ENCODE measurements at places on chromosomes 12 and 14.
A peak's percentile ranks its signal among the peaks of the same experiment; 100 is the strongest.

- no peak for DNase-seq
These were observed 385.9 kb downstream of the BMP4 start for GRCh38 chr14:53570411-53571387.

GRCh38 chr12:91250273-91250665, 67.7 kb upstream of the DCN start:
- peak; percentile 85 for DNase-seq

DNA sequence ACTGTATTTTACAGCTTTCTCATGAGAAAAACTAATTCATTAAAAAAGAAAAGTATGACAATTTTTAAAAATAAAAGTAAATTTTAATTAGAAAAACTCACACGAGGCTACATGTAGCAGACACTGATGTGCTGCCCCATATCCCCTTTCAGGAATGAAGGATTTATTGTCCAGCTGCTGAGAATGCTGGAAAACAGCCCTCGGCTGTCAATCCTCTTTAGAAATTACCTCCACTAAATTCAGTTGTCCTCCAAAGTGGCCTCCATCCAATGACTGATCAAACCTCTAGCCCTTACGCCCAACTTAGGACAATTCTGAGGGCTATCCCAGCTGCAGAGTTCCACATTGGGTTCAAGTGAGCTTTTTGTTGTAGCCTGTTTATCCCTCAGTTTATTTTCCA, 29.8 kb upstream of the AP4S1 start:
- no peak for DNase-seq

DNA sequence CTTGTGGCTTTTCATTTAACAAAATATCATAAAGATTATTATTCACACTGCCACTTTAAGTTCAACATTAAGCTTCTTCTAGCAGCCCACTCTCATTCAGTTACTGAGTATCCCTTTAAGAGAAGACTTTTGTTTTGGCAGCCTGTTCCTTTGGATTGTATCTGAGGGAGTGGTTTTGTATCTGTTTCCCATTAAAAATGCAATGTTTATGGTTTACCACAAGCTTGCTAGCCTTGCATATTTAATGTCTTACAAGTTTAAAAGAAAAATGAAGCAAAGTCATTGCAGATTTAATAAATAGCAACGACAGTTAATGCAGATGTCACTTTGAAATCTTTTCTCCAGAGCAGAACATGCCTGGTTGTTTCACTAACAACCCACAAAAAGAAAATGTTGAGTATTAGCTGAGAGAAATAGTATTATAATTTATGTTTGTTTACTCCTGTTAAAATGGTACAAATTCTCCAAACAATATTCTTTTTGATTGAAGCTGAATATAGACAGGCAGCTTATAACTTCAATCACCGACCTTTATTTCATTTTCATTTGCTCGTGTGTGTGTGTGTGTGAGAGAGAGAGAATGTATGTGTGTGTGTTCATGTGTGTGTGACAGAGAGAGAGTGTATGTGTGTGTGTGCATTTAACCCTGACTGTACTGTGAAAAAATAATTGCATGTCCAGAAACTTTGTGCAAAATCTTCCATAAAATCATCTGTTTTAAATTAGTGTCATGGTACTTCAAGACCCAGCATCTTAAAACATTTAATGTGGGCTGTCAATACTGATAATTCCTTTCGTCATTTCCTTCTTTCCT, 1.8 kb downstream of the DCN start:
- peak; percentile 94 for DNase-seq

DNA sequence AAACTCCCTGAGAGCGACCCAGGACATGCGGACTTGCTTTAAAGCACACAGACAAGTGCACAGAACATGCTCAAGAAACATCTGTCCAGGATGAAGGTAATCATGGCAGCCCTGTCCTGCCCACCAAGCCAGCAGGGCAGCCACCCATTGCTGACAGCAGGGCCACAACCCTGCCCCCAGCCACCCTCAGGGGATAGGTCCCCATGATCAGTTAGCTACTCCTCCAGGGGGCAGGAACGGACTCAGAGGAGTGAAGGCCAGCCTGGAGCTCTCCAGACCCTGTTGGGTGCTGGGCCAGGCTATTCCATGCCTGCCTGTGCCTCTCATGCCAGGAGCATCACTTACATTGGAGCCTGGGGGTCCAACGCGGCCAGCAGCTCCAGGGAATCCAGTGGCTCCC, 15.8 kb downstream of the TMEM106C start:
- no peak for DNase-seq

DNA sequence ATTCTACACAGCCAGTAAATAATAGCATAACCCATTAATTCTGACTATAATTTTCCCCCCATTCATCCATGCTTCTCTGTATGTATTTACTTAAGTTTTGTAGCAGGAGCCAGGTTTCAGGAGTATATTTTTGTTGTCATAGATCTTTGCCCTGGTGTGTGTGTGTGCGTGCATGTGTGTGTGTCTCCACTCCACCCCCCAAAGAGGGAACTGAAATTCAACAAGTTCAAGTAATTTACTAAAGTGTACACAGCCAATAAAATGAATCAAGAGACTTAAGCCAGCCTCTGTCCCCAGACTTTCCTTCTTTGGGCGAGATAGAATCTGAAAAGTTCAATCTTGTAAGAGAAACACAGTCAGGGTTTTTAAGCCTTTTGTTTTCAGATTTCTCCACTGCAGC, 792.0 kb downstream of the MED13L start:
- no peak for DNase-seq

DNA sequence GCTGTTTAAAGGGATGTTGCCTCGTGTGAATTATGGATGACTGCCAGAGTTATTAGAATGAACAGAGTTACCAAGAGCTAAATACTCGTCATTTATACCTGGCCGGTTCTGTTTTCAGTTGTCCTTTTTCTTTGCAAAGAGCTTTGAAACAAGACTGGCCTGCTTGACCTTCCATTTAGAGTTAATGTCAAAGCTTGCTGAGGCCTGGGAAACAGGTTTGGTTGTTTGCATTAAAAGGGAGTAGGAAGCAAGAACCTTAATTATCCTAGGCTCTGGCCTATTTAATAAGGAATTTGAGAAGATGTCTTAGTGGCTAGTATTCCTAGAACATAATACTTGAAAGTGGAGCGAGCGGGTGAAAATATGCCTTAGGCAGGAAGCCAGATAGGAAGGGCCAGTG, 233.3 kb downstream of the CACNA1C start:
- DNase-seq: no peak
